Activated CD4-positive, alpha-beta T cell treated with anti-CD3 and anti-CD28 coated beads, Interleukin-2, Interleukin-6, amounts not matched to agents 100 ng/mL and 50 ng/mL, durations not matched to agents 16 hours and 8 hours (primary cell): ENCODE measurements at places on chromosomes 2 and 18.
A peak's percentile ranks its signal among the peaks of the same experiment; 100 is the strongest.

DNA sequence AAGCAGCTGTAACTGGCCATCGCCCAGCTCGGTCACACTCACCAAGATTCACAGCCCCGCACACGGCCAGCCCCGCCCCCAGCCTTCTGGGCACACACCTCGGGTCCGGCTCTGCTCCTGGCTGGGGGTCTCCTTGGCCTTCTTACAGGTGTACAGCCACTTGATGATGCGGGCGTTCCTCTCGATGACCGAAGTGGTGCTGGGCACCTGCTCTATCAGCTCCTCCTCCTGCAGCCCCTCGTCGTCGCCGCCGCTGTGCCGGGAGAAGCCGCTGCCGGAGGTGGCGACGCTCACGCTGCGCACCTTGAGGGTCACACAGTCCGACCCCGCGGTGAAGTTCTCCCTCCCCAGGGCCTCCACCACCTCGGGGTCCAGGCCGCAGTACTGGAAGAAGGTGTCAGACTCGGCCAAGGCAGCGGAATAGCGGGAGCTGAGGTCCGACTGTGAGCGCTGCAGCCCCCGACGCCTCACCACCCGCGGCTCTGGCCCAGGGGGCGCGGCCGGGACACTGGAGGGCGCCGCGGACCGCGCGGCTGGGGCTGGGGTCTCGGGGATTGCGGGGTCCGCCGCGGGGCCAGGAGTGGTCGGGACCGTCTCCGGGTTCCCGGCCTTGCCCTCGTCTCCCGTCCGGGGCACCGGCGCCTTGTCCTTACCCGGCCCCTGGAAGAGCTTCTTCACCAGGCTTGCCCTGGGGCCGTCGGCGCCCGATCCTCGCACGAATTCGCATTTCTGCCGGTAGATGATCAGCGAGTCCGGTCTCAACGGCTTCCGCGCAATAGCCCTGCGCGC, 769 bp downstream of the FAM110C start:
- DNase-seq: no peak

GRCh38 chr18:13611142-13611600, 115.2 kb downstream of the FAM210A start:
- no peak for DNase-seq

GRCh38 chr2:178271629-178272333, 77.5 kb downstream of the OSBPL6 start:
- no peak for DNase-seq

DNA sequence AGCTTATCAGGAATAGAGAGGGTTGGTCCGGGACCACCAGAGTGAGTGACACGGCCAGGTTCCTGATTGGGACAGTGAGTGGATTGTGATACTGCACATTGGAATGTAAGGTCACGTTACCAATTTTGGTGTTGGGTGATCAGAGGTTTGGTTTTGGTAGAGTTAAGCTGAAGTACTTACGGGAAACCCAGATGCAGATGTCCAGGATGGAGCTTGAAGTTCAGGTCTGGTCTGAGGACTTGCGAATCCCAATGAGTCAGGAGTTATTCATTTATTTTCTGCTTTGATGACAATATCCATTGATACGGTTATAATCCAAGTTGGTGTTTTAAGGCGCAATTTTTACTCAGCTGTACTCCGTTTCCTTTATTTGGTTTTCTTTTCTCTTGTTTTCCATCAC, 273.6 kb downstream of the ALPK2 start:
- no peak for DNase-seq

DNA sequence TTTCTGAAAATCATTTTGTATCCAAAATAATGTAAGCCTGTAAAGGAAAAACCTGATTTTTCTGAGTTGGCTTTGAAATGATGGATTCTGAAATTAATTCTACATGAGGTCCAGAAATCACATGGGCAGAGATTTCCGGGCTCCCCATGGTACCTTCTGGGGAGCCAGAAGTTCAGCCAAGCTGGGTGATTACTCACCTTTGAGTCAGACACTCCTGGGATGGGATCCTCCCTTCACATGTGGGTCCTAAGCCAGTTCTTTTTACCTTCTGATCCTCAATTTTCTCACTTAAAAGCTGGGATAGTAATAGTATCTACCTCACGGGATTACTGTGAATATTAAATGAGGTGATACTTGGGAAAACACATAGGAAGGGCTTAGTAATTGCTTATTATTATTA, 179.8 kb upstream of the EPAS1 start:
- no peak for DNase-seq

DNA sequence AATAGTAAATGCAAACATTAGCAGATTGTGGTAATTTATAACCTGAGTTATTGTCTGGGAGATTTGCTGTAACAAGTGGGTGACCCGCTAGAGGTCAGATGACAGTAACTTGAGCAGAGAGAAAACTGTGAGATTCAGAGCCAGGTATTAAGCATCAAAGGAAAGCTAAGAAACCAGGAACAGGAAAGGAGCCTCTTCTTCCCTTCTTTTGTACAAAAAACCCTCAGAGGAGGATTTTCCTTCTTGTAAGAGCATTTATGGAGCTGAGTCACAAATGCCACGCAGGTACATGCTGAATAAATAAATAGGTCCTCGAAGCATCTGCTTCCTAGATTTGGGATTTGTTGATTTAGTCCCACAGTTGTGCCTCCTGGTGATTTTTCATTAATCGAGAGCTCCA, 146.5 kb downstream of the SH3BP4 start:
- no peak for DNase-seq

DNA sequence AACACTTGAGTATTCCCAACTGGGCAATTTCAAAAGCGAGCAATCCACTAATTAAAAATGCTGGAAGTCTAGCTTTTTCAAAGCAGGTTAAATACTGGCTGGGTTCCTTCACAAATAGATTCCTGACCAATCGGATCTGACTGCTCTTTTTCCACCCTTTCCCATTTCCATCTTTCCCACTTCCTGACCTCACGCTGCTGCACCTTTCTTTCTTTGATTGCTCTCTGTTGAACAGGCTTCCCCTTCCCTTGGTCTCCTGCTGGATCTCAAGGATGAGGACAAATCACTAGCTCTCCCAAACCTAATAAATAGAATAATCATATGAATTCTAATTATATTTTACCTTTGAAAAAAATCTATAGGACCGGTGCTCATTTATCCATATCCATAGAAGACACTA, 121.2 kb downstream of the TCF4 start:
- no peak for DNase-seq

DNA sequence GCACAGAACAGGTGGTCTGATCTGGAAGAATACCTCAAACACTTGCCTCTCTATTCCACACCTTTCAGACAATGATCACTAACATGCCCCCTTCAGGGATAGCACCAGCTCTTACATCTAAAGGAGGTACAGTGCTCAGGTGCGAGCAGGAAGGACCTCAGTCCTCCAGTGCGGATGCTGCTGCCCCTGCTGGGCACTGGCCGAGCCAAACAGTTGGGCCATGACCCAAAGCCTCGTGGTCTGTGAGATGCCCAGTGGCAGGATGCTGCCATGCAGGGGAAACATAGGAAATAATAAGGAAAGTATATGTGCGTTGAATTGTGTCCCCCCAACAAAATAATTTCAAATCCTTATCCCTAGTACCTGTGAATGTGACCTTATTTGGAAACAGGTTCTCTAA, 243.7 kb downstream of the NDUFA10 start:
- no peak for DNase-seq

DNA sequence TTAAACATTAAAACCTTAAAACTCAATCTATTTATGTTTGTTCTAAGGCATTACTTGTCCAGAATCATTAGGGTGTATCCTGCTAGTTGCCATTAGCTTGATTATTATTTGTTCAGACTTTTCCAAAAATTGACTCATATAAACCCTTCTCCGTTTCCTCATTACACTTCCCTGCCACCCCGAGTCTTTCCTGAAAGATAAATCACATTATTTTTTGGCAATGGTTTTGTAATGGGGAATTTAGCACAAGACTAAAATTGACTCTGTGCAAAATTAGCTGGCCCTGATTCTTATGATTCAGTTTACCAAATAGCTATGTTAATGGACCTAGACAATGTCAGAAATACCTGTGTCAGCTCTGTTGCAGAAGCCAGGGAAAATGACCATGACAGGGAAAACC, 112.2 kb upstream of the NT5C1B start:
- DNase-seq: no peak

DNA sequence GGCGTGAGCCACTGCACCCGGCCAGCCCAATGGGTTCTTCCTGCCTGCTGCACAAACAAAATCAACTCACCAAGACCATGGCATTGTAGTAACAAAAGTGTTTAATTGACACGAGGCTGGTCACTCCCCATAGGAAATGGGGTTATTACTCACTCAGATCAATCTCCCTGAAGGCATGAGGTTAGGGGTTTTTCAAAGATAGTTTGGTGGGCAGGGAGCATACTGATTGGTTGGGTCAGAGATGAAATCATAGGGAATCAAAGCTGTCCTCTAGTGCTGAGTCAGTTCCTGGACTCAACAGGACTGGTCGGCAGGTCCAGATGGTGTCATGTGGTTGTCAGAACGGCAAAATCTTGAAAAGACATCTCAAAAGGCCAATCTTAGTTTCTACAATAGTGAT, 122.1 kb downstream of the TMEM17 start:
- peak; percentile 7 for DNase-seq

DNA sequence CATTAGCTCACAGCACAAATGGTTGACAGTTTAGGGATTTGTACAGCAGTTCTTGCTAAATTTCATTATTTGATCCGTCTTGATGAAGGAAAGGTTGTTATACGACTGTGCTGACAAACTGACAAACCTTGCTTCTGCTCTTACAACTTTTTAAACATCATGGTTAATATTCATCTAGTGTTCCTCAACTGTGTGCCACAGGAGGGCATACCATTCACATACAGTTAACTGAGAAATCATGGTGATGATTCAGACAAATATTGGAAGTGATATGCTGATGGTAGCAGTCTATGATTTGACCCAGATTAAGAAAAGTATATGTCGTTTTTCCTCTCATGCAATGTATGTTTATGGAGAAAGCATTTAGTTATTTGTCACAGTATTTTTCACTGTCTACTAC, 129.8 kb upstream of the FSIP2 start:
- no peak for DNase-seq

DNA sequence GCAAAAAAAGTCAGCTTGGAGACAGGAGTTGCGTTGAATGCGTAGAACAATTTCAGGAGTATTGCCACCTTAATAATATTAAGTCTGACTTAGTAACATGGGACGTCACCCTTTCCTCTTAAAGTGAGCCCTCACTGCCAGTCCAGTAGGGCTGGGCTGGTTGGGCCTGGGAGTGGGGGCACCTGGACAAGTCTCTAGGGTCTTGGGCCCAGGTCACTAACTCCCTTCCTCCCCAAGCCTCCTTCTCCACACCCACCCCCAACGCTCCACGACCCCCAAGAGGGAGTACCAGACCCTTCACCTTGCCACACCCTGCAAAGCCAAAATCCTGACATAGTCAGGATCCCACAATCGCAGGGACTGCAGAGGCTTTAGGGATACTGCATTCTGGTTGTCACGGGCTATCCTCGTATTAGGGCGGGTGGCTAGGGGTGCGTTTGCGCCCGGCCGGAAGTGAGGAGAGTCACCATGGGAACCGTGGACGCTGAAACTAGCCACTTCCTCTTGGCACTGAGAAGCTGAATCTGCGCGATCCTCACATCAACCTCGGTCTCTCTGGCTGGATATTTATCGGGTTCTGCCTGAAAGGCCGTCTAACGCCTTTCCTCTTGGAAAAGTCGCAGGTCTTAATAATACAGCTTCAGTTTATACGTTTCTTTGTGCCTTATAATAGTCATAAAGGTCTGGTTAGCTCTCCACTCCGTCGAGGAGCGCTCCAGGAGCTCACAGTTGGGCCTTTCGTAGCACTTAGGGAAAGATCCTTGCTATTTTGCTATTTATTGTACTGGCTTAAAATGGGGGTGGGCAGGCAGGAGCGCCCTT, 10.3 kb upstream of the CXXC1 start:
- DNase-seq: peak; percentile 80
